Ovary (tissue), 10 donors: ENCODE measurements at places on chromosomes 5 and 9. TPM values are rescaled to one million over a fixed set of nuclear protein-coding genes. Genes with fewer than 3 reads are reported as not detected.

The SHROOM1 gene
- total RNA-seq = 8.9 TPM

The CDC20B gene
- total RNA-seq = not detected

The ACSL6 gene
- 0.34 TPM for total RNA-seq

The OTULIN gene
- total RNA-seq = 23.9 TPM

The CYLC2 gene
- total RNA-seq = not detected

The DMRT3 gene
- not detected for total RNA-seq

The FIBCD1 gene
- total RNA-seq = 0.45 TPM

The CCDC192 gene
- total RNA-seq = 0.26 TPM

- DNase-seq = no peak
These were observed 121.9 kb upstream of the PIK3R1 start for GRCh38 chr5:68093455-68094159.

GRCh38 chr9:36147441-36148175 lies 11.1 kb downstream of the GLIPR2 start:
- DNase-seq = no peak

DNA sequence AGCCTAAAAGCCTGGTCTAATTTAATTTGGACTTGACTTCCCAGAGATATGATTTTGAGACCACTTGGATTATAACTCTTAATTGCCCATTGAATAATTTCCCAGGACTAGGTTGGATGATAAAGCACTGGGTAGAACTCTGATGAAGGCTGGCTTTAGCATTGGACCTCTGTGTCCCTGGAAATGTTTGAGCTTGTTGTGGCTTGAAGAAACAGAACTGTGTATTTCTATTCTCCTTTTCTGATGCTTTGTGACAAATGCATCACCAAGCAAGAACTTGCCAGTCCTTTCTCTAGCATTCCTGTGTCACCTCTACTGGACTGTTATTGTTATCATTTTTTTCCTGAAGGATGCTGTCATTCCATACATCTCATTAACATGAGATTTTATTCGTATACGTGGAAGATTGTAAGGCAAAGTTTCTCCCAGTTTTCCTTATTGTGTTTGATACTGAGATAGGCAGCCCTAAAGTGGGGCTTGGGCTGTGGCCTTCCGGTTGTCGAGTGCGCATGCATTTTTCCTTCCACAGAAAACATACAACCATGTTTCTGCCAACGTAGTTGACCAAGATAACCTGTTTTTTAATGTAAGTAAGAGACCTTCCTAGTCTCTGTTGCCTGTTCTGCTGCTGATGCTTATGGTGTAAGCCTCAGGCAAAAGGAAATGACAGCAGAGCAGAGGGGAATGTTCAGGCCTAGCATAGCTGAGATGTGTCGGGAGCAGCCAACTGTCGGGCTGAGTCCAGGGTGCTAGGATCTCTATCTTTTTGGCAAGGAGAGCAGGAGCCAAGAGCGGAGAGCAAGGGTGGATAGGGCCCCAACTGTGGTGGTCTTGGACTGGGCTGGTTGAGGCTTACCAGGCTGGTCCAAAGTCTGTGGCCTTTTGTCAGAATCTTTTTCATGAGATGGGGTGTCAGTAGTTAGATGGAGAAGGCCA lies 2.3 kb downstream of the NTRK2 start:
- no peak for DNase-seq

- DNase-seq = no peak
These were observed 128.1 kb downstream of the FBXO38 start for GRCh38 chr5:148511810-148512347.

DNA sequence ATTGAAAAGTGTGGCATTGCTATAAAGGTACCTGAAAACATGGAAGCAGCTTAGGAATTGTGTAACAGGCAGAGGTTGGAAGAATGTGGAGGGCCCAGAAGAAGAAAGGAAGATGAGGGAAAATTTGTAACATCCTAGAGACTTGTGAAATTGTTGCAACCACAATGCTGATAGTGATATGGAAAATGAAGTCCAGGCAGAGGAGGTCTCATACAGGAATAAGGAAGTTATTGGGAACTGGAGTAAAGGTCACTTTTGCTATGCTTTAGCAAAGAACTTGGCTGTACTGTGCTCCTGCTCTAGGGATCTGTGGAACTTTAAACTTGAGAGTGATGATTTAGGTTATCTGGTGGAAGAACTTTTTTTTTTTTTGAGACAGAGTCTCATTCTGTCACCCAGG lies 43.5 kb downstream of the PTPDC1 start:
- no peak for DNase-seq

GRCh38 chr5:154937186-154937717 lies 759 bp downstream of the GEMIN5 start:
- DNase-seq = no peak

GRCh38 chr5:170345971-170346370 lies 43.2 kb downstream of the KCNMB1 start:
- DNase-seq = no peak
